ENCODE measurements at places on chromosomes 11 and 22.

- DNase-seq: no peak
Observed at GRCh38 chr11:3022300-3022967, 30.3 kb upstream of the NAP1L4 start.

- no peak for DNase-seq
Observed at GRCh38 chr11:57619331-57619730, 21.8 kb downstream of the SERPING1 start.

DNA sequence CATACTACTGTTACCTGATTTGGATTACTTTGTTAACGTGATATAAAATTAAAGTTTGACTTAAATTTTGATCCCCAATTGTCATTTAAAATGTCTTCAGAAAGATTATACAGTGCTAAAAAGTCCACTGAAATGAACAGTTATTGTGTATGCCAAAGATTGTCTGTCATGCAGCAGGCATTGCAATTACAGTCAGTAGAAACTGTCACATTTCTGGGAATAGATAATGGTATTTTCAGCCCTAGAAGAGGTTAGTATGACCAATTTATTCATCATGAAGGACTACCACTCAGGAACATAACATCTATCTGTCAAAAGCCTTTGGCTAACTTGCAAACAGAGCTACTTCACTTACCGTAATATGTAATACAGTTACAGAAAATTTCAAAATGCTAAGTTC, 852.5 kb upstream of the TENM4 start:
- no peak for DNase-seq

GRCh38 chr22:24128631-24129262, 52.5 kb upstream of the SUSD2 start:
- peak; percentile 92 for DNase-seq

- DNase-seq: no peak
Observed at GRCh38 chr22:31079095-31079642, 1.9 kb upstream of the SMTN start.

Data from COR-L47 (cell line).